ENCODE measurements at places on chromosomes 12 and 14.

GRCh38 chr12:113416091-113416754 is 6.0 kb upstream of the SDSL start:
- ATAC-seq, result no peak

- ATAC-seq, result peak; percentile 63
These were observed 57.9 kb downstream of the AMN start for GRCh38 chr14:102980409-102980810.

GRCh38 chr12:100574187-100575074 is 947 bp downstream of the GAS2L3 start:
- no peak for ATAC-seq

DNA sequence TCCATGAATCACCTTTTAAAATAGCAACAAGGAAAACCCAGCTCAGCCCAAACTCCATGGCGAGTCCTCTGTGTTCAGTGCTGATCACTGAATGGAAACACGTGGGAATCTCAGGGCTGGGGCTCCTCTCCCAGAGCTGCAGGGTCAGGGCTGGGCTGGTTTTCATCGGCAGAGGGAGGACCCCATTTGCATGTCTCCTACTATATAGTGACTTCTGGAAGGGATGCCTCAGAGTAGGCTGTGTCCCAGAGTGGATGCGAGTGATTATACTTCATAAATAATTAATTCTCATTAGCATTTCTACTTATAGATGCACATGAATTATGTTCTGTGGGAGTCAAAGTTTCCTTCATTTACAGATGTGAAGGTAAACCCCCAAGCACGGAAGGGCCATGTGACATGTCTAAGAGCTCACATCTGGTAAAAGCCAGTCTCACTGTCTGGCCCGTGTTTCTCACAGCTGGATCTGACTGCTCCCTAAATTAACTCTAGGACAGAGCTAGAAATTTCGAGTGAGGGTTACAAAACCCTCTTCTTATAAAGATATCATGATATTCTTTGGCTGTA is 685.0 kb downstream of the TMEM121 start:
- ATAC-seq, result no peak

DNA sequence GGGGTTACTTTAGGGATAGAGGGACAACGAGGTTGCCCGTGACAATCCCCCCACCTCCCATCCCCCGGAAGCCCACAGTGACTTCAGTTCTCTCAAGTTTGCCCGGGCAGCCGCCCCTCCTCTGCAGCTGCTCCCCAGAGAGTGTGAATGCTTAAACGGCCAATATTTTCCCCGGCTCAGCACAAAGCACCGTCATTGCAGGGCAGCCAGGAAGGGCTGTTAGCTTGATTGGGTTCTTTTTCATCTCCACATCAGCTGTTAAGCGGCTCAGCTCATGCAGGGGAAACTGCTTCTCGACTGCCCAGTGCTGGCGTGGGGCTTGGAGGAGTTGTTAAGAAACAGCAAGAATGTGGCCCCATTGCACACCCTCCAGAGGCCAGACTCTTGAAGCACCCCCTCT is 120.5 kb upstream of the NCOR2 start:
- peak; percentile 27 for ATAC-seq
